CD4-positive, alpha-beta T cell treated with Interleukin-12 subunit alpha and Interleukin-12 subunit beta, for 1 hour (primary cell): ENCODE measurements at places on chromosomes 4 and X.

- DNase-seq, result no peak
Measured at GRCh38 chr4:17033768-17034181, 135.3 kb upstream of the LDB2 start.

GRCh38 chr4:17510582-17510981 lies 1.3 kb downstream of the QDPR start:
- no peak for DNase-seq

GRCh38 chr4:23754688-23755087 lies 135.2 kb downstream of the PPARGC1A start:
- no peak for DNase-seq

- DNase-seq, result peak; percentile 83
Measured at GRCh38 chrX:70454441-70455365, 10.1 kb downstream of the DLG3 start.

DNA sequence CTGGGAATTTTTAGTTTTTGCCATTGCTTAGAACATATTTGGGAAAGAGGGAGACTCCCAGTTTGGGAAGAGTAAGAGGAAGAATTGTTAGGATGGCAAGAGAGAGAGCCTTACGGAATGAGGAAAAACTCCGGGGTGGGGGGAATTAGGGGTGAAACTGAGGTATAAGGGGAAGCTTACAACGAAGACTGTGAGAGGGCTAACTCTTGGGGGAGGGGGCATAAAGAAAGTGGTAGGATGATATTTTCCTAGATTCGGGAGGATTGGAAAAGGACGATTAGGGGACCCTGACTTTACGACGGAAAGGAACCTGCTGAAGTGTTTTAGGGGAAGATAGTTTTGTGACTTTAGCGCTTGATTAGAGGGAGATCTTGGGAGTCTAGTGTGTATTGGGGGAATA lies 86.2 kb upstream of the HPRT1 start:
- no peak for DNase-seq

- no peak for DNase-seq
Measured at GRCh38 chrX:48971249-48972219, at the start of gene KCND1. KCND1 (minus strand) TSS chrX:48971844; CDS start chrX:48970271, 1,573 bp downstream.

GRCh38 chr4:93759506-93759905 lies 69.0 kb upstream of the ATOH1 start:
- no peak for DNase-seq

DNA sequence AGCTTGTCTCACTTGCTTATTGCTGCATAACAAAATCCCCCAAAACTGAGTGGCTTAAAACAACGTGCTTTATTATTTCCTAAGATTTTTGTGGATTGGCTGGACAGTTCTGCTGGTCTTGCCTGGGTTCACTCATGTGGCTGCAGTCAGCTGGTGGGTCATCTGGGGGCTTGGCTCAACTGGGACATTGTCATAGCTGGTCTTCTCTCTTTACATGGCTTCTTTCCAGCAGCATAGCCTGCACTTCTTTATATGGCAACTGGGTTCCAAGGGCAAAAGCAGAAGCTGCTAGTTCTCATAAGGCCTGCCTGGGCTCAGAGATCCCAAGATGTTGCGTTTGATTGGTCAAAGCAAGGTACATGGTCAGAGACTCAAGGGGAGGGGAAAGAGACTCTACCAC lies 33.7 kb upstream of the STAG2 start:
- DNase-seq, result no peak

- DNase-seq, result no peak
Measured at GRCh38 chrX:72392816-72393800, 87.4 kb upstream of the CITED1 start.

DNA sequence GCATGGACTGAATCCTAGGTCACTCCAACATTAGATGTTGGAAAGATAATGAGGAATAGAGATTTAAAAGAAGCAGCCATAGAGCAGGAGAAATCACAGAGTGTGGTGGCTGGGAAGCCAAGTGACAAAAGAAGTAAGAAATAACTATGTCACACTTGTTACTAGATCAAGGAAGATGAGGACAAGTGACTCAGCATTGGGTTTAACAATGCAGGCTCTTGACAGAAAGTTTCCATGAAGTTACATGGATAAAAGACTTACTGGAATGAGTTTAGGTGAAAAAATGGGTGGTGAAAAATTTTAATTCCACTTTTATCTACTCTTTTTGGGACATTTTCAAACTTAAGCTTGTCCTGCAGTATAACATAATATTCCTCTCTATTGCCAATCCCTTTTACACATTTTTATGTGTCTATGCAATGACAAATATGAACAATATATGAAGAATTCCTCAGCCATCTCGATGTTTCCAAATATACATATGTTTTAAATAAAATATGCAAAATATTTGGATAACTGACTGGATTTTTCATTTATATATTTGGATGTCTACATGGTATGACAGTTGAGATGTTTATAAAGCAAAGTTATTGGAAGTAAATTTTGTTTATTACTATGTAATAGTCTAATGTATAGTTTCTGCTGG lies 462.6 kb downstream of the IL15 start:
- DNase-seq, result no peak

DNA sequence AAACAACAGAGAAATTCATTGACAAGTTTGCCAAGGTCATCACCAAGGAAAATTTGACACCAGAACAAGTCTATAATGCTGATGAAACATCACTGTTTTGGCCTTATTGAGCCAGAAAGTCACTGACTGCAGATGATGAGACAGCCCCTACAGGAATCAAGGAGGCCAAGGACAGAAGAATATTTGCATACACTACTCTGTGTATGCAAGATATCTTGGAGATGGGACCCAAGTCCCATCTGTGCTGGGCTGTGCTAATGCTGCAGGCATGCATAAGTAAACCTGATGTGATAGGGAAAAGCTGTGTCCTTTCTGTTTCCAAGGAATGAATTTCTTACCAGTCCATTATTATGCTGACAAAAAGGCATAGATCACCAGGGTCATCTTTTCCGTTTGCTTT lies 126.8 kb downstream of the PAPSS1 start:
- DNase-seq, result no peak

- no peak for DNase-seq
Measured at GRCh38 chr4:142773505-142773904, 72.6 kb downstream of the INPP4B start.

DNA sequence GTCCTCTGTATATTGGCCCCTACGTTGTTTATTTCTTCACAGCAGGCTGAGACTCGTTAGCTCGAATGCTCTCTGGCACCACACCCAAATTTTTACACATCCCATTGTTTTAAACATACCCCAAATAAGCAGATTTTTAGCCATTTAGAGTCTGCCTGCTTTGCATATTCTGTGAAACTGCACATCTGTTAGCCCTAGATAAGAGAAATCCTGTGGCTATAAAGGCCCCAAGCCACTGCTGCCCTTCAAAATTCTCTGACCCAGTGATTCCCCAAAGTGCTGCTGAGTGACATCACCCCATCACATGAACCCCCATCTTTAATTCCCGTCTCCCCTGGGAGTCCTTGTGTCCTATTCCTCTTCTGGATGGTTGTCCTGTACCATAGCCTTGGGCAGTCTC lies 20.8 kb downstream of the TEX13C start:
- no peak for DNase-seq

GRCh38 chr4:188145601-188146000 lies 6.4 kb downstream of the TRIML1 start:
- no peak for DNase-seq

- DNase-seq, result no peak
Measured at GRCh38 chr4:1400831-1401408, 5.3 kb downstream of the NKX1-1 start.

DNA sequence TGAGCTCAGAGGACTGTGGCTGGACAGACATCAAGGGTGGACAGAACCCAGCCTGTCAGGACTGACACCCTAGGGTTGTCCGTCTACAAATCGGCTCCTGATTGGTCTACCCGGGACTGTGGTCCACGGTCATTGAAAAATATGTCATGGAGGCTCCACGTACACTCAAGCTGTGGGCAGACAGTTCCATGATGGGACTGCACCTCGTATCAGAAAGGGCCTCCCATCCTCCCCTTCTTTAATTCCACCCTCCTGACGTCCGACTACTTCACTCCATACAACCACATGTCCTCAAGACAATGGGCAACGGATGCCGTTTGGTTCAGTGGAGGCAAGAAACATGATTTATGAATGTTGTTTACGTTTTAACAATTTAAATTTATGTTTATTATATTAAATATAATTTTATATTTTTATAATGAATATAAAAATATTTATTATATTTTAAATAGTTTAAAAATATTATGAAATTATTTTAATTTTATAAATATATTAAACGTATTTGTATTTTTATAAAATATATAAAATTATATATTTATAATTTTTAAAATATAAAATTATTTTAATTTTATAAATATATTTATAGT lies 58.0 kb upstream of the SHOX start:
- no peak for DNase-seq

- DNase-seq, result no peak
Measured at GRCh38 chr4:114264877-114265291, 285.4 kb upstream of the ARSJ start.

DNA sequence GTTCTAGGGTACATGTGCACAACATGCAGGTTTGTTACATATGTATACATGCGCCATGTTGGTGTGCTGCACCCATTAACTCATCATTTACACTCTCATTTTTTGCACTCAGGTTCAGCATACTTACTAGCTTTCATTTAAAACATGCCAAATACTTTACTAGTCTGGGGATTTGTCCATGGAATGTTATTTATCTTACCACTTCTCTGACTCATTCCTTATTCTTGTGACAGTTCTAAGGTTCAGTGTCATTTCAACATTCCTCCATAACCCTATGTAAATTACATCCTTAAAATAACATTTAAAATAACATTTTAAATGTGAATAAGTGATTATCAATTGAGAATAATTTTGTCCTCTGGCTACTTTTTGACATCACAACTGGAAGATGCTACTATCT lies 19.5 kb upstream of the SYTL5 start:
- DNase-seq, result no peak

- DNase-seq, result no peak
Measured at GRCh38 chr4:60042941-60043340, 1157.2 kb upstream of the ADGRL3 start.

DNA sequence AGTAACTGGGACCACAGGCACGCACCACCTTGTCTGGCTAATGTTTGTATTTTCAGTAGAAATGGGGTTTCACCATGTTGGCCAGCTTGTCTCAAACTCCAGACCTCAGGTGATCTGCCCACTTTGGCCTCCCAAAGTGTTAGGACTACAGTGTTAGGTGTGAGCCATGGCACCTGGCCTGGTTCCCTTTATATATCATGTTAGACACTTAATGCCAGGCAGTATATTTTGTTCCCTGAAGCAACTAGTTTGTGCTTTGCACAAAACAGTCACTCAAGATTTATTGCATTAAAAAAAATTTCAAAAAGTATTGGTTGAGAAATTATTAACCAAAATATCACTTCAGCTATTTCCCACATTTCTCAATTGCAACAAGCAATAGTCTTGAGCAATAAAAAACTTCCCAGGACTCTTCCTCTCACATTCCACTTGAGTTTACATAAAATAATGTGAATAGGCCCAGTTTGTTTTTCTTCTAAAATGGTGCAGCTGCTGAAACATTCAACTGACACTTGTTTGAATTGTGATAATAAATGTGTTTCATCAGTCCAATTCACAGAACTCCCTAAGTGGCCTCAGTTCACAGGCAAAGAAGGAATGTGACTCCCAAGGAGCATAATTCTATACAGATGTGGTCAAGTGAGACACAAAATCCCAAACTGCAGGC lies 22.7 kb downstream of the CXCL1 start:
- no peak for DNase-seq

DNA sequence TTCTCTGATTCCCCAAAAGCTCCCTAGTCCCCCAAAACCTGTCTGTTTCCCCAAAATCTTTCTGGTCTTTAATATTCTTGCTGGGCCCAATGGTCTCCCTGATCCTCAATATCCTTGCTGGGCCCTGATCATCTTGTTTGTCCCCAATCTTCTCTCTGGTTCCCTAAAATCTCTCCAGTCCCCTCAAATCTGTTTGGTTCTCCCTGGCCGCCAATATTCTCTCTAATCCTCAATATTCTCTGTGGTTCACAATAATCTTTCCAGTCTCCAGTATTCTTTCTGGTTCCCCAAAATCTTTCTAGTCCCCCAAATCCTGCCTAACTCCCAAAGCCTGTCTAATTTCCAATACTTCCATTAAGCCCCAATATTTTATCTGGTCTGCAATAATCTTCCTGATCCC lies 18.5 kb downstream of the P2RY8 start:
- DNase-seq, result no peak
